Activated naive CD8-positive, alpha-beta T cell treated with anti-CD3 and anti-CD28 coated beads, Interleukin-2, amount 10 ng/mL, durations not matched to agents 7 days and 5 days (primary cell): ENCODE measurements at places on chromosomes 6 and 20. TPM values are rescaled to one million over a fixed set of nuclear protein-coding genes. Genes with fewer than 3 reads are reported as not detected.

- no peak for DNase-seq
Observed at GRCh38 chr20:59813126-59813947, 120.1 kb downstream of the SYCP2 start.

The SIRPB2 gene
- not detected for total RNA-seq

DNA sequence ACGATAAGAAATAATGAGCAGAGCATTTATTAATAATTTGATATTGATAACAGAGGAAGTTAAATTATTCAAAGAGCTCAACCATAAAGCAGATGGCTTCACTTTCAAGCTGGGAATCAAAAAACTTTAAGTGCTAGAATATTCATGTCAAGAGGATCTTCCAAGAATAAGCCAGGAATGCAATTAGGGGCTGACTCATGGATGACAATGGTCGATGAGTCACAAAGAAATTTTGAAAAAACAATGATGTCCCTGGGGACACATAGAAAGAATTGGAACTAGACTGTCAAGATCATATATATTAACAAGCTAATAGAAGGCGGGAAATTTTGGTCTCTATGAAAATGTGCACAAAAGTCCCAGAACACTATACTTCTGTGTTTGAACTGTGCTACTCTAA lies 304.1 kb downstream of the LAMA2 start:
- DNase-seq, result no peak

The HLA-DOA gene
- total RNA-seq, result 7.5 TPM

GRCh38 chr6:134346932-134347545 lies 29.1 kb upstream of the SGK1 start:
- no peak for DNase-seq

GRCh38 chr6:38283734-38284362 lies 355.9 kb downstream of the BTBD9 start:
- DNase-seq, result no peak

The SPEF1 gene
- not detected for total RNA-seq

The SPTLC3 gene
- 0.94 TPM for total RNA-seq

The VSTM2L gene
- total RNA-seq, result not detected

- no peak for DNase-seq
Observed at GRCh38 chr20:50546729-50547314, 36.6 kb downstream of the PTPN1 start.

GRCh38 chr6:42710316-42710715 lies 12.1 kb downstream of the PRPH2 start:
- no peak for DNase-seq

DNA sequence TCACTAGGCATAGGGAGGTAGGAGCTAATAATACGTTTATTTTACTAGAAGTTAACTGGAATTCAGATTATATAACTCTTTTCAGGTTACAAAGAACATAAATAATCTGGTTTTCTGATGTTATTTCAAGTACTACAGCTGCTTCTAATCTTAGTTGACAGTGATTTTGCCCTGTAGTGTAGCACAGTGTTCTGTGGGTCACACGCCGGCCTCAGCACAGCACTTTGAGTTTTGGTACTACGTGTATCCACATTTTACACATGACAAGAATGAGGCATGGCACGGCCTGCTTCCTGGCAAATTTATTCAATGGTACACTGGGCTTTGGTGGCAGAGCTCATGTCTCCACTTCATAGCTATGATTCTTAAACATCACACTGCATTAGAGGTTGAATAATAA lies 1.1 kb downstream of the HFE start:
- no peak for DNase-seq

DNA sequence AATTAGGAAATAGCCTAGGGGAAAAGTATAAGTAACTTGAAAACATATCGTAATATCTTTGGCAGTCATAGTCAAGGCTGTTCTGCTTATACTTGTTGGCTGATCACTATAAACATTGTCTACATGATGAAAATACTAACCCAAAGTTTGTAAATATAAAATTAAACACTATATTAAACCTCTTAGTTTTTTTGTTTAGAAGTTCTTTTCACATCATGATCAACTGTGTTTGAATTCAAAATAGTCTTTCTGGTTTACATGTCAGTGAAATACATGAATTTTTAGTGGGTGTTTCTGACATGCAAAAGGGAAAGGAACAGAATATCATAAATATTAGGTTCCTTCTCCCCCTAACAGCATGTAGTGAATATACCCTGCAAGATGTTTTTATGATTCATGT lies 43.5 kb downstream of the ADGRG6 start:
- DNase-seq, result no peak

- no peak for DNase-seq
Observed at GRCh38 chr6:23389386-23389785, 736.6 kb upstream of the NRSN1 start.

The KIF13A gene
- total RNA-seq, result 0.54 TPM

The EMILIN3 gene
- not detected for total RNA-seq

The MLN gene
- not detected for total RNA-seq

DNA sequence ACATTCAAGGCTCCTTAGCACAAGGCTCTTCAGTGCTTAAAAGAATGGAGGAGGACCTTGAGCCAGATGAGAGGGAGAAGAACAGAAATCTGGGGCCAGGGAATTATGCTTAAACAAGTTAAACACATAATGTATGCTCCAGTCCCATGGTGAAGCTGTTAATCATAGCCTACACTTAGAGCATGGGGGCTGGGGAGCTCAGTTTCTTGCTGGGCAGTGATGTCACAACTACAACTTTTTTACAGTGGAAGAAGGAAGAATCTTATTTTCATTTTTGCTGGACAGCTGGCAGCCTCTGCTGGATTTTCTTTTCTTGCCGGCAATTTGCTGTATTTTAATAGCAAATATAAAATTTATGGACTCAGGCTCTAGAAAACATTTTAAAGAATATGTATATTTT lies 432.5 kb downstream of the CD109 start:
- DNase-seq, result no peak

DNA sequence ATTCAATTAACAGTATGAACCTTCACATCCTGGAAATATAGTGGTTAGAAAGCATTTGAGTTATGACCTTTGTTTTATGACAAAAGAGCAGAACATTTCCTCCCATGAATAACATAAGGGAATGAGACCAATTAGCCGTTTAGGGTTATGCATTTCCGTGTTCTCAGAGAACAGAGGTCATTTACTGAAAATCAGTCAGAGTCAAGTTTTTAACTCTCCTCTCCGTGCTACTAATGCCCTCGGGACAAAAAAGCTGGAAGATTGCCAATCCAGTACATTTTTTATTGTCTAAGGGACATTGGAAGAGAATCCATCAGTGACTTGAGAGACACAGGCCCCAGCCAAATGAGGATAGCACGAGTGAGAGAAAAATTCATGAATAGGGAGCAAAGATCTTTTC lies 632.7 kb downstream of the RFPL4B start:
- no peak for DNase-seq

DNA sequence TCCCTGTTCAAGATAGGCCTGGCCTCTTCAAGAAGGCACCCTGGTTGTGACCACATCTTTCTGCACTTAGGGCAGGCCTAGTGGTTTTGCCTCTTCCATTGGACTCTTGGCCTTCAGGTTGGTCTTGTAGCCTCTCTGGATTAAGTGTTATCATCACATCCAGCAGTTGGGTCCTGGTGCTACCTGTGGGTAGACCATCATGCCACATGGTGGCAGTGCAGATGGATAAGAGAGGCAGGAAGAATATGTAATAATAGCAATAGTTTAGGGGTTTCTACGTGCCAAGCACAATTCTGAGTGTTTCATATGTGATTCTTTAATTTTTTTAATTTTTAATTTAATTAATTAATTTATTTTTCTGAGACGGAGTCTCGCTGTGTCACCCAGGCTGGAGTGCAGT lies 28.5 kb upstream of the SNRPB2 start:
- no peak for DNase-seq

- no peak for DNase-seq
Observed at GRCh38 chr6:136510299-136510698, 39.9 kb downstream of the MAP7 start.

GRCh38 chr20:32218156-32218900 lies 10.6 kb downstream of the POFUT1 start:
- no peak for DNase-seq

The RAET1L gene
- total RNA-seq, result not detected
